ENCODE measurements at places on chromosomes 7 and 10. TPM values are rescaled to one million over a fixed set of nuclear protein-coding genes. Genes with fewer than 3 reads are reported as not detected.

- DNase-seq = no peak
Observed at GRCh38 chr7:103795107-103795506, 194.4 kb downstream of the RELN start.

Gene ADGRA1
- not detected for total RNA-seq

DNA sequence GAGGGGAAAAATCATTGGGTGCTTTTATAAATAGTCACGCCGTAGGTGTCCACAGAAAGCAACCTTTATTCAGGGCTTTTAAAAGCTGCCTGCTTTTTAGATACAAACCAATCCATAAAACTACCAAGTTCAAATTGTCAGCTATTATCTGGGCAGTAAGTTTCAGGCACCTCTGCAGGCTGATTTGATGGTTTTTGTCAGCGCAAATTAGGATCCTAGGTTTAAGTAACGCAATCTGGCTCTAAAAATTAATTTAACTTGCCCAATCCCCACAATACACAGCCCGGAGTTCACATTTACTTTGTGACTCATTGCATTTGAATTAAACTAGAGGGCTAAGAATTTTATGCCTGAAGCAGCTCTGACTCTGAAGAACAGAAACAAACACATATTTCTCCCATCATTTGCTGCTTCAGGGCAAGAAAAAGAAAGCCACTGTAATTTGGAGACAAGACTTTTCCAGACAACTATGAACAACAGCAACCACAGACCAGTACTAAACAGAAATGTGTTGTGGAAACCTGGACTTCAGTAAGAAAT lies 43.3 kb downstream of the NRP1 start:
- DNase-seq = no peak

- no peak for DNase-seq
Observed at GRCh38 chr10:131111007-131111406, 200.5 kb downstream of the TCERG1L start.

Gene GPC2
- total RNA-seq = not detected

- DNase-seq = no peak
Observed at GRCh38 chr7:86908948-86909347, 150.5 kb downstream of the ELAPOR2 start.

DNA sequence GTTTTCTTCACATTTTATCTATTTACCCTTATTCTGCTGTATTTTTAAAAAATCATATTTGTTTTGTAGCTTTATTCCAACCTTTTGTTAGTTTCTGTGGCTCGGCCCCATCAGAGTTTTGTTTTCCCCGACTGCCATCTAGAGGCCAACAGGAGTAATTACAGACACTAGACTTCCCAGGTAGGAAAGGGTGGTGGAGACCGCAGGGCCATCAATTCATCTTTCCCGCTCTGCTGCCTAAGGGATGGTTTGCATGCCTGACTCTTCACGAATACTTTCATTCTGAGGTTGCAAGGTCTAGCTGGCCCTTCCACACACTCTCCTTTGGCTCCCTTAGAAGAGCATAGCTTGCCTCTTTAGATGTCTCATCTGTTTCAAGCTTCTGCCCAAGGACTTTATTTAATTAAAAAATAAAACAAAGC lies 38.3 kb downstream of the LYZL2 start:
- no peak for DNase-seq

DNA sequence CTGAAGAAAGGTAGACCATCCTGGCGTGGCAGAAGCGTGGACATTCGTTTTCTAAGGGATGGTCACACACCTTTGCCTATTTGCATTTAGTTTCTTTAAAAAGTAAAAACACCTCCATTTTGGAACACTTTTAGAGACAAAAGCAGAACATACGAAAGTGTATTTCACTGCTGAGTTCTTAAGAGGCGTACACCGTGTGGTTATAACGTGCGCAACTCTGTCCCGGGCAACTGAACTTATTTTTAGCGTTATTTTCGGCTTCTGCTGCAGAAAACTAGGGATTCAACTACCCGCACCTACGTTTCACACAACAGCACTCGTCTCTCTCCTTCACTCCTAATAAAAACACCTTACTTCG lies 557 bp upstream of the LSM8 start:
- DNase-seq = peak; percentile 1

DNA sequence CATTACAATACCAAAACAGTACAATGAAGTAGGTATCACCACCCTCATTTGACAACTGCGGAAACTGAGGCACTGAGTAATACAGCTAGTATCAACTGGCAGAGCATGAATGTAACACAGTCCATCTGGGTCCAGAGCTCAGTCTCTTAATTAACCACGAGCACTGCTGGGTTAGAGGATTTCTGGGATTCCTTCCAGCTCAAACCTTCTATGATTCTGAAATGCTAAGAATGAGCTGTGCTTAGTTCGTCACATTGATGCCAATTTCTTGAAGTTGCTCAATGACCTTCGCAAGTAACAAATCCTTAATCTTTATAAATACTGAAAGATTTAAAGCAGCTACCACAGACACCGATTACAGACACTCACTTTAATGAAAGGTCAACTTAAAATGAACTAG lies 62.5 kb downstream of the SGMS1 start:
- peak; percentile 26 for DNase-seq

- DNase-seq = no peak
Observed at GRCh38 chr7:29248713-29249382, 54.3 kb downstream of the CHN2 start.

Gene ZNF467
- not detected for total RNA-seq

Gene NYAP1
- not detected for total RNA-seq

DNA sequence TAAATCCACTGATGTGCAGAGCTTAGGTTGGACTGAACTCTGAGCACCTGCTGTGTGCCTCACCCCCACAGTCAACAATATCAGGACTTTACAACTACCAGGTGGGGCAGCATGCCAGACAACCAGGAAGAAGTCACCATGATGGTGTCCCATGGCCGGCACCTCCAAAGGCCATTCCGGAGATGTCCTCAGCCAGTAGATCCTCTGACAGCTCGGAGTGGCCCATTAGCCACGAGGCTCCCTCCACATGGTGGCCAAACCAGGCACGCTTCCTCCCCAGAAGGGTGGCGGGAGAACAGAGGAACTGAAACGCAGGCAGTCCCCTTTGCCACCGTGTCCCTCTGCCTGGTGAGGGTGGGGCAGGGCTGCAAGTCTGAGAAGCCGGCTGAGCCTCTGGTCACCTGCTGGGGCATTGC lies 390.0 kb downstream of the TNS3 start:
- no peak for DNase-seq

DNA sequence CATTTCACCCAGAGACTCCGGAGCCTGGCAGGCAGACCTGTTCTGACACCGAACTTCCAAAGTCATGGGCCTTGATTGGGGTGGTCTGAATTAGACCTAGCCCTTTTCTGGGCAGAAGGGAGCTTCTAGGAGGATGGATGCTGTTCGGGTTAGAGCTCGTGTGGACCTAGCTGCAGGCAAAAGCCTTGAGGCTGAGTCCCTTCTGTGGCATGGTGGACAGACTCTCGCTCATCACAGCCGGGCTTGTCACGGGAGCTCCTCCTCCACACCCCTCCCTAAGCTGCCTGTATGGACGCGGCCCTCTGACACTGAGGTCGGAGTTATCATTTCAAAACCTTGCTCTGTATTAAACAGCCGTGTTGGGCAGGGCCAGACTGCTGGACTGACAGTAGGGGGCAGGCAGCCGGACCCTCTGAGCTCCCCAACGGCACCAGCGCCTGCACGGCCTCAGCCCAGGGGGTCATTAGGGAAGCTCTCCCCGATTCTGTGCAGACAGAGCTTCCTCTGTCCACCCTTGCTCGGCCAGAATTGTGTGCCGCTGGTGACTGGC lies 2.2 kb downstream of the IRF5 start:
- DNase-seq = no peak

- DNase-seq = no peak
Observed at GRCh38 chr10:1706711-1707110, 30.6 kb downstream of the ADARB2 start.

DNA sequence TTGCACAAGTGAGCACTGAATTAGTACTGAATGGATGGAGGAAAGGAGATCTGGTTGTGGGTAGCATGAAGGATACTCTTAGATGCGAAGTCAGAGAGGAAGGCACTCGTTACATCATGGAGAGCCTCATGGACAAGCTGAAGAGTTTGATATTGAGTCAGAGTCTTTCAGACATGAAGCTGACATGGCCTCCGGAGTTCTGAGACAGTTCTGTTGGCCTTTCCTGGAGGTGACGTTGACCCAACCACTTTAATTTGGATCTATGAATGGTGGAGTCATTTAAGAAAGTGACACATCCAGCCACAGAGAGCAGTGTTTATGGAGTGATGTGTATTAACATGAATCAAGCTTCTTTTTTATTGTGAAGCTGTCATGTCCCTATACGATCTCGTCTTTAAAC lies 286.3 kb upstream of the CDC14C start:
- DNase-seq = no peak

DNA sequence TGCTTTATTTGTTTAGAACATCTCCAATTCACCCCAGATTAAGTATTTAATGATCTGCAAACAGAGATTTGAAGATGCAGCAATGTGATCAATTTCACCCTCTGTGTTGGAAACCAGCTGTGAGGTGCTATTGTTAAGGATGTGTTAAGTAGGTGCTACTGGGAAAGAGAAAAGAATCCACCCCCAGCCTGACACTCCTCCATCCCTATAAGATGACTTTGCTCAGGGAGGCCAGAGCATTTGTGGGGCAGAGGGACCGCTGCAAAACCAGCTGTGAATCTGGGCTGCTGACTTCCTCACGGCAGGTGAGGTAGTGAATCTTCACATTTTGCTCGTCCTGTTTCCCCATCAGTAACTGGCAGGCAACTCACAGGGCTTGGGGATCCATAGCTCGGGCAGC lies 297.5 kb downstream of the GFRA1 start:
- no peak for DNase-seq

- DNase-seq = peak; percentile 3
Observed at GRCh38 chr10:28087661-28088351, 88.9 kb upstream of the ODAD2 start.

- DNase-seq = no peak
Observed at GRCh38 chr7:20348125-20348807, 17.6 kb downstream of the ITGB8 start.

Gene DKK1
- total RNA-seq = 403 TPM

GRCh38 chr10:51834548-51834947 lies 135.2 kb upstream of the CSTF2T start:
- no peak for DNase-seq

GRCh38 chr10:76711222-76711997 lies 926.2 kb downstream of the KCNMA1 start:
- no peak for DNase-seq

- no peak for DNase-seq
Observed at GRCh38 chr7:620056-620455, 100.4 kb upstream of the PDGFA start.

Gene TPK1
- total RNA-seq = 8.0 TPM

GRCh38 chr7:108308276-108308675 lies 148.0 kb downstream of the NRCAM start:
- DNase-seq = no peak

- DNase-seq = no peak
Observed at GRCh38 chr7:140160308-140160707, 16.5 kb downstream of the KDM7A start.

DNA sequence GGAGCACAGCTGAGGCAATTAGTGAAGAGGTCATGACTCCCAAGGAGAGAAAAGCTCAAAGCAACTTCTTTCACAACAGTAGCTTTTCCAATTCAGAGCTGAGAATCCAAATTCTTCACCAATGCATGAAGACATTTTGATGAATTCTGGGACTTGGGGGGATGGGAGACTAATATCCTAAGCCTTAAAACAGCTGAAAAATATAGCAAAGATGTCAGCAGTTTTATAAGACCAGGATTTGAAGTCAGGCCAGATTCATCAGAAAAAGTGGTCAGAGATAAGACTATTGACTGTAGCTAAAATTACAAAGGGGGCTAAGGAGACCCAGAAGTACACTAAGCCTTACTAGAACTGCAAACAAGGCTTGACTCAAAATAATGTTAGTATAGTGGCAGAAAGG lies 51.6 kb downstream of the GPR141 start:
- DNase-seq = no peak

Gene MYH16
- not detected for total RNA-seq

DNA sequence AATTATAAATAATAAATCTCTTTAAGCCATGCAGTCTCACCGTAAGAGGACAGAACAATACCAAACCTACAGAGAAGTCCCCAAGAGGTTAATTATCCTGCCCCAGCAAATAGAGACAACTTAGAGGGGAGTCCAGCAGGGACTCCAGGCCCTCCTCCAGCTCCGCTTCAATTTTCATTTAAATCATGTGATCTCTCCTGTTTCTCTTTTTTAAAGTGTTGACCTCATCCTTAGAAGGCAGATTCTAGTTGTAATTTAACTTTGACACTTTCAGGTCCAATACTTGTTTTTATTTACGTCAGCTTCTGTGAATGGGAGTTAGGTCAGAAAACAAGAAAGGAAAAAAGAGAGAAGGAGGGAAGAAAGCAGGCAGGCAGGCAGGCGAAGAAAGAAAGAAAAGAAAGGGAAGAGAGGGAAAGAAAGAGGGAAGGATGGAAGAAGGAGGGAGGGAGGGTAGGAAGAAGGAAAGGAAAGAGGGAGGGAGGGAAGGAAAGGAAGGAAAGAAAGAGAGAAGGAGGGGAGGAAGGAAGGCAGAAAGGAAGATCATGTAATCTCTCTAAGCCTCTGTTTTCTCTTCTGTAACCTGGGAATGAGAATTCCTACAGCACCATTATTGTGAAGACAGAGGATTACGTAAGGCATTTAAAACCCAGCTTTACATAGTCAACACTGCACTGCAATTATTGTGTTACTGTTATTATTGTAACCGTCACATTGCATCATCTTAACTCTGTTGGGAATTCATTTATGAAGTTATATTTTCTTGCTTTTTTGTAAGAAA lies 227.7 kb downstream of the SKIDA1 start:
- DNase-seq = no peak

Gene ECHDC3
- 45.2 TPM for total RNA-seq

DNA sequence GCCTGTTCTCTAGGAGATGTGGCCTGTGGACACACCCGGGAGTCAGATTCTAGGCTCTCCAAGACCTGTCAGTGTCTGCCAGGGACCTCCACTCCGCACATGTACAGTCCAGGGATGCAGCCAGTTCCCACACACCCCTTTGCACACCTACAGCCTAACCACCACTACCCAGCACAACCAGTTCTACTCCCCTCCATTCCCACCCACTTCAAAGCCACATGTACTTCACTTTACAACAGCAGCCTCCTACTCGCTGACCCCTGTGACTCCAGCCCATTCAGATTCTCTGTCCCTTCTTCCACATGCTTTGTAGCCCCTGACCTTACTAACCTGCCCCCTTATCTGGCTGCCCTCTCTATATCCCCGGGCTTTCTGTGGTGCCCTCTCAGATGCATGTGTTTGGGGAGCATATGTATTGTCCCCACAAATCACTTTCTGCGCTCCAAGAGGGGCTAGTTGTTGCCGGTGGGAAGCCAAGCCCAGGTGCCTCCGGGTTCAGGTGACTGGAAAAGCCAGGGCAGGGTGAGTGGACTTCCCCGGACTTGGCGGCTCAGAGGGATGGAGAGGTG lies 7.2 kb downstream of the LBX1 start:
- DNase-seq = no peak

GRCh38 chr10:4720463-4720862 lies 105.5 kb upstream of the AKR1E2 start:
- no peak for DNase-seq

DNA sequence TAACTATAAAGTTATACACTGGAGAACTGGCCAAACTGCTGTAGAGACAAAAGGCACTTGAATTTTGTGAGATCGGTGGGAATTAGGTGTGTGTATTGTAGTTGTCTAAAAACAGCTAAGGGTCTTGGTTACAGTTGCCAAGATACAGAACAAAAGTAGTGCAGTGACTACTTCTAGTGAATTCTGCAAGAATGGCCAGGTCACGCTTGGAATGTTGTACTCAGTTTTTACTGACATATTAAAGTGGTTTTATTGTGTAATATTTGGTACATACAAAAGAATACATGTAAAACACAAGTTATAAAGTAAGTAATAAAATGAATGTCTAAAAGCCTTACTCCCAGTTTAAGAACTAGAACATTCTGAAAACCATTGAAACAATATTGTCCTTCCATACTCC lies 42.4 kb downstream of the PRPF18 start:
- no peak for DNase-seq

Gene GATA3
- total RNA-seq = not detected

Measured in MG63 (cell line).